Stimulated activated CD4-positive, alpha-beta T cell treated with anti-CD3 and anti-CD28 coated beads, Interleukin-12 subunit alpha, Interleukin-12 subunit beta, amount 100 ng/mL, for 48 hours (primary cell): ENCODE measurements at places on chromosomes 3 and 15.

DNA sequence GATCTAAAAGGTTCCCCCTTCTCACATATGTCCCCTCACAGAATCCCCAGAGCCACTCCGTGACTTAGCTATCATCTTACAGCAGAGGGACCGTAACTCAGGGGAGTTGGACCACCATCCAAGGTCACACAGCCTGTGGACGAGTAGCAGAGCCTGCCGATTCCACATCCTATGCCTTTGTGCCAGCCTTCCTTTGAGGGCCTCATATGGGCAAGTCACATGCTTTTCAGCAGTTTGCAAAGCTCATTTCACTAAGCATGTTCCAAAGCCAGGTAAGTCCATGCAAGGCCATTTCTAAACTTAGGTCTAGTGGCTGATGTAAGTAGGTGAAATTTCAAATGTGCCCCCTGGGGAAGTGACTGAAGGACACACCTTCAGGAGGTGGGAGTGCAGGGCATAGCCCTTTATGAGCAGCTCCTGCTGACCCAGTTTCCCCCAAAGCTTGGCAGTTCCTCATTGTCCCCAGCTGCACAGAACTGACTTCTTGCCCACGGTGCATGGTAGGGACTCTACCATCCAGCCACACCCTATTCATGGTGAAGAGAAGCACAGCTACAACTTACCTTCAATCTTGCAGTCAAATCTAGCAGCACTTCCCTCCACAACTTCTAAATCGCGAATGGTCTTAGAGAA, 33.3 kb upstream of the HACD2 start:
- no peak for DNase-seq

GRCh38 chr15:39644136-39644535, 63.3 kb downstream of the THBS1 start:
- DNase-seq, result no peak

- DNase-seq, result peak; percentile 2
Measured at GRCh38 chr3:83928391-83928790, 1030.4 kb upstream of the CADM2 start.

- no peak for DNase-seq
Measured at GRCh38 chr3:51955175-51955892, at the start of gene GPR62. Gene GPR62 (plus strand): TSS chr3:51955381. CDS start chr3:51955653, 272 bp downstream.

- DNase-seq, result no peak
Measured at GRCh38 chr3:11805716-11806115, 41.0 kb downstream of the TAMM41 start.
